GM12865 (cell line): ENCODE measurements at places on chromosomes 2 and 18.

DNA sequence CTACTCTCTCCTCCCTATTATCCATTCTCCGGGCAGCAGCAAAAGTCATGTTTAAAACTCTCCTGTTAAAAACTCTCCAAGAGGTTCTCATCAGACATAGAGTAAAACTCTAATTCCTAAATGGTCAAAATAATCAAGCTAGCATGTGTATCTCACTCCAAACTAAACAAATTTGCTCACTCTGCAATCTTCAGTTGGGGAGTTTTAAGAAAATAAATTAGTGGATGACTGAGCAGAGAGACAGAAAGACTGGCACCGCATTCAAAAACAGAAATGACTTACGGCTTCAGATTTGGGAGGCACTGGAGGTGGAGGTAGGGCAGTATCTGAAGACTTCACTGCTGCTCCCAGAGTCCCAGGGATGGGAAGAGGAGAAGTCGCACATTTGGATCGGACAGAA is 96.9 kb downstream of the MEP1B start:
- no peak for DNase-seq

- DNase-seq: peak; percentile 26
Measured at GRCh38 chr2:18132697-18133096, 254.2 kb downstream of the KCNS3 start.

DNA sequence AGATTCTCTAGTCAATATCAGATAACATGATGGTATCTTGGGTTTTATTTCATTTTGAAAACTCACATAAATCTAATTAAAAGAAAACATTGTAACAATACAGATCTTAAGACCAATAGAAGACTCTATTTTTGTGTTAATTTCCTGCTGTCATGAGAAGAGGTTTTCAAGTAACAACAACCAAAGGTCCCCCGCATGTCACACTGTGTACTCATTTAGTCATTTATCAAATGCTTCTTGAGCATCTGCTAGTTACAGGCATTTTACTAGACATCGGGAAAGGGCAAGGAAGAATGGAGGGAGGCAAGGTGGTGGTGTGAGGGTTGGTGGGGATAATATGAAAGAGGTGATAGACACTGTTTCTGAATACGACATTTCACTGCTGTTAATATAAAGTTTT is 77.7 kb upstream of the CHRNA1 start:
- no peak for DNase-seq

- DNase-seq: no peak
Measured at GRCh38 chr2:222307143-222307756, 8.5 kb upstream of the PAX3 start.

GRCh38 chr2:164891460-164891859 is 49.8 kb upstream of the COBLL1 start:
- no peak for DNase-seq

- no peak for DNase-seq
Measured at GRCh38 chr2:172970660-172971059, 105.0 kb upstream of the MAP3K20 start.

- peak; percentile 53 for DNase-seq
Measured at GRCh38 chr18:61850756-61851155, 42.1 kb downstream of the RNF152 start.

GRCh38 chr2:19124135-19124534 is 234.3 kb downstream of the OSR1 start:
- DNase-seq: no peak

- DNase-seq: peak; percentile 23
Measured at GRCh38 chr18:374721-375168, 106.9 kb upstream of the THOC1 start.

GRCh38 chr2:148552675-148553331 is 91.7 kb upstream of the EPC2 start:
- DNase-seq: peak; percentile 40

DNA sequence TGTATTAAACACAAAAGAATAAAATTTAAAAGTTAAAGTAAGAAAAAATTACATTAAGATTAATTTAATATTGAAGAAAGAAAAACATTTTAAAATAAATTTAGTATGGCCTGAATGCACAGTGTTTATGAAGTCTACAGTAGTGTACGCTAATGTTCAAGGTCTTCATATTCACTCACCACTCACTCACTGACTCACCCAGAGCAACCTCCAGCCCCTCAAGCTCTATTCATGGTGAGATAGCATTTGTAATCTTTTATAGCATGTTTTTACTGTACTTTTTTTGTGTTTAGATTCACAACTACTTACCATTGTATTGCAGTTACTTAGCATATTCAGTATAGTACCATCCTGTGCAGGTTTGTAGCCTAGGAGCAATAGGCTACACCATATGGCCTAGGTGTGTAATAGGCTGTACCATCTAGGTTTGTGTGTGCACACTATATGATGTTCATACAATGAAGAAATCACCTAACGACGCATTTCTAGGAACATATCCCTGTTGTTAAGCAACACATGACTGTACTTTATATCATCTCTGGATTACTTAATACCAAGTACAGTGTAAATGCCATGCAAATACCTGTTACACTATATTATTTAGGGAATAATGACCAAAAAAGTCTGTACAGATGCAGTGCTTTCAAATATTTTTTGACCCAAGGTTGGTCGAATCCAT is 144.0 kb upstream of the IL1R2 start:
- no peak for DNase-seq

- DNase-seq: no peak
Measured at GRCh38 chr2:238645095-238645494, 202.8 kb upstream of the TWIST2 start.

DNA sequence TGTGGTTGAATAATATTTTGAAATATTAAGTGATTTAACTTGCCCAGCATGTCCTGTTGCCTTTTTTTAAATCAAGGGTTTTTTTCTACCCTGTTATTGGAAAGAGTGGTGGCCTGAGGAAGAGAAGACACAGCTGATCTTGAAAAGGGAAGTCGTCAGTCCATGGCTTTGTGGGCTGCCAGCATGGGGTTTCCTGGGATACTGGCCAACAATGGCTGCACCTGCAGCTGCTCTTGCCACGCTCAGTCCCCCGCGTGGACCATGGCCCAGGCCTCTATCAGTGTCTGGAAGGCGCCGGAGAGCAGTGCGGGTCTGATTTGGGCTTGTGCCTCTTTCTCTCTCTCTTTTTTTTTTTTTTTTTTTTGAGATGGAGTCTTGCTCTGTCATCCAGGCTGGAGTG is 99.3 kb downstream of the ASB1 start:
- no peak for DNase-seq

DNA sequence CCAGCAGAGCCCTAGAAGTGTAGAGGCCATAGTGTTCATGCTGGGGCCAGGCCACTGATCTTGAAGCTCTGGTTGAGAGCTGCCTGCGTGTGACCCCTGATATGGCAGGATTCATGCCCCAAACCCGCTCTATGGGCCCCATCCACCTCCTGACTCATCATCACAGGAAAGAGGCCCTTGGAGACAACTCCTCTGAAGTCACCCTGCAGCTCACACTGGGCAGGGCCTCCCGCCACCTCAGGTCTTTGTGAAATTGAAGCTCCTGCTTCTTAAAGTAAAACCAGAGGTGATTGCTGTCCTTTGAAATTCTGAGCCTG is 12.0 kb upstream of the TUBB6 start:
- DNase-seq: no peak

GRCh38 chr2:24984912-24985311 is 13.2 kb upstream of the DNAJC27 start:
- DNase-seq: peak; percentile 6

GRCh38 chr2:236712961-236713673 is 143.5 kb downstream of the ACKR3 start:
- no peak for DNase-seq

DNA sequence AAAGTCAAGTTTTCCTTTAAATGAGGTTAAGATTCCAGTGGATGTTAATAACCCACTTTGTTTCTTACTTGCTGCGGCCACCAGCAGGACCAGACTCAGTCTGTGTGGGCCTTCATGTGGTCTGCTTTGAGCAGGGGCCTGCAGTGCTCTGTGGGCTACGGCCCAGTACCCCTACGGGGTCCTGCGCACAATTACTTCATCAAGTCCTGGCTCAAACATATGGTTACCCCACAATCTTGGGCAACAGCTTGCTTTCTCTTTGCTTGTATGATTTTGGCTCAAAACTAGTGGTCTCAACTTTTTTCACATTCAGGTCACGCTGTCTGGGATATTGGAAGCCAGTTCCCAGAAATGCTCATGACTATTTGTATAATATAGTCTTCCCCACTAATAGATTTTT is 64.2 kb downstream of the PTPN2 start:
- no peak for DNase-seq

DNA sequence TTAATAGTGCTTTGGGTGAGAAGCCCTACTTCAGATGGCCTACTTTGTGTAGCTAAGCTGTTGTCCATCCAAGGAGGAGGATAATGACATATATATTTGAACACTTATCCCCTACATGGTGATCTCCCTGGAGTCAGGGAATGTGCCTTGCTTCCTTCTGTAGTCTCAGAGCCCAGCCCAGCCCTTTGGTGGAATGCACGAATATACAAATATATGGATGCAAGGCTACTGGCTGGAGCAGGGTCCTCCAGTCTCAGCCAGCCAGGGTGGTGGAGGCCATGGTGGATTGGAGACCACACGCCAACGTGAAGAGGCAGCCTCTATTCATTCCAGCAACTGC is 150.6 kb upstream of the RIOK3 start:
- no peak for DNase-seq

DNA sequence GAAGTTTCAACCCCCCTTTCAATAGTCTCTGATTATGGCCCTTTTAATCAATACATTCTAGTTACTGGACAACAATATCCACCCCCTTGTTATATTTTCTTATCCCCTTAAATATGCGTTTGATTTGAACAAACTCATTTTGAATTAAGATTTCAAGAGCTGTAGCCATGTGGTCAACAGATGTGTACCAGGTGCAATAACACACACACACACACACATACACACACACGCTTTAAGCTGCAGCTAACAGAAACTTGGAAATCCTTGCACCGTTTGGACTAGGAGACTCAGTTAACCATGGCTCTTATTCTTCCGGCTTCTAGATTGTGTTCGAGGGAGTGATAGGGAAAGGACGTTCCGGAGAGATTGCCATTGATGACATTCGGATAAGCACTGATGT is 82.8 kb downstream of the NRP2 start:
- no peak for DNase-seq

- DNase-seq: no peak
Measured at GRCh38 chr2:37786191-37786698, 114.8 kb upstream of the CDC42EP3 start.

- DNase-seq: no peak
Measured at GRCh38 chr18:49548229-49548636, 13.6 kb upstream of the LIPG start.

DNA sequence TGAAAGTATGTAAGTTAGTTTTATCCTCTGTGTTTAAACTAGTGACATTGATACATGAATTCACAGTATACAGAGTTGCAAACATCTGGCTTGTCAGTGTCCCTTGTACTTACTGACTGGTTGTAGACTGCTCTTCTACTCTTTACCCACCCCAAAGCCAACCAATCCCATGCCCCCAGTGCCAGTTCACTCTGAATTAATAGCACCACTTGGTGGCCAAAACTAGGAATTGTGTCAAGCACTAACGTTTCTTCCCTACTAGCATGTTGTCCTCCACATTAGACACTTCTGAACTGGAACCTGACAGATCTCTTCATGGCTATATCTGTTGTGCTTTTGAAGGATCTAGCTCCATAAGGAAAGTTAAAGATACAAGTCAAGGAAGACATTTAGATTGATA is 27.2 kb upstream of the OTX1 start:
- DNase-seq: peak; percentile 46
